Lung microvascular endothelial cell (primary cell): ENCODE measurements at places on chromosomes 13 and 19.

GRCh38 chr19:2089001-2089711 lies 7.0 kb downstream of the MOB3A start:
- peak; percentile 81 for DNase-seq

- DNase-seq: no peak
Measured at GRCh38 chr19:33927789-33928457, 131.3 kb downstream of the KCTD15 start.

GRCh38 chr13:20353973-20354372 lies 121.9 kb upstream of the GJB6 start:
- no peak for DNase-seq

DNA sequence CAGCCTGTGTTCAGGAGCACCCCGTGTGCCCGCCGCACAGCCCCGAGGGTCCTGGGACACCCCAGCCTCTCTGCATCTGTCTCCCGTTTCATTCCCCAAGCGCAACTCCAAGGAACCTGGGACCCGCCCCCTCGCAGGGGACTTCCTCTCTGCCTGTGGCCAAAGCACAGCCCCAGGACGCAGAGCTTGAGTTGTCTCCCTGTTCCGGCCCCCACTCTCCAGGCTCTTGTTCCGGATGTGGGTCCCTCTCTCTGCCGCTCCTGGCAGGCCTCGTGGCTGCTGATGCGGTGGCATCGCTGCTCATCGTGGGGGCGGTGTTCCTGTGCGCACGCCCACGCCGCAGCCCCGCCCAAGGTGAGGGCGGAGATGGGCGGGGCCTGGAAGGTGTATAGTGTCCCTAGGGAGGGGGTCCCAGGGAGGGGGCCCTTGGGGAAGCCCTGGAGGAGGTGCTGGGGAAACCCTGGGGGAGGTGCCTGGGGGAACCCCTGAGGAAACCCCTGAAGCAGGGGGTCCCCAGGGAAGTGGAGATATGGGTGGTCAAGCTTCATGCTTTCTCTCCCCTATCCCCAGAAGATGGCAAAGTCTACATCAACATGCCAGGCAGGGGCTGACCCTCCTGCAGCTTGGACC lies 1.3 kb downstream of the HCST start:
- DNase-seq: no peak

DNA sequence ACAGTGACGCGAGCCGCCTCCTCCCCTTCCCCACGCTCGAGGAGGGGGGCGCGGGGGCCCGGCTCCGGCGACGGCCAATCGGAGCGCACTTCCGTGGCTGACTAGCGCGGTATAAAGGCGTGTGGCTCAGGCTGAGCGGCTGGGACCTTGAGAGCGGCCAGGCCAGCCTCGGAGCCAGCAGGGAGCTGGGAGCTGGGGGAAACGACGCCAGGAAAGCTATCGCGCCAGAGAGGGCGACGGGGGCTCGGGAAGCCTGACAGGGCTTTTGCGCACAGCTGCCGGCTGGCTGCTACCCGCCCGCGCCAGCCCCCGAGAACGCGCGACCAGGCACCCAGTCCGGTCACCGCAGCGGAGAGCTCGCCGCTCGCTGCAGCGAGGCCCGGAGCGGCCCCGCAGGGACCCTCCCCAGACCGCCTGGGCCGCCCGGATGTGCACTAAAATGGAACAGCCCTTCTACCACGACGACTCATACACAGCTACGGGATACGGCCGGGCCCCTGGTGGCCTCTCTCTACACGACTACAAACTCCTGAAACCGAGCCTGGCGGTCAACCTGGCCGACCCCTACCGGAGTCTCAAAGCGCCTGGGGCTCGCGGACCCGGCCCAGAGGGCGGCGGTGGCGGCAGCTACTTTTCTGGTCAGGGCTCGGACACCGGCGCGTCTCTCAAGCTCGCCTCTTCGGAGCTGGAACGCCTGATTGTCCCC lies at the start of gene JUNB:
TSS of gene JUNB (plus strand) at position 142 of the 706 bp plus-strand sequence. CDS start at position 428, 286 bp downstream.
- DNase-seq: peak; percentile 98

DNA sequence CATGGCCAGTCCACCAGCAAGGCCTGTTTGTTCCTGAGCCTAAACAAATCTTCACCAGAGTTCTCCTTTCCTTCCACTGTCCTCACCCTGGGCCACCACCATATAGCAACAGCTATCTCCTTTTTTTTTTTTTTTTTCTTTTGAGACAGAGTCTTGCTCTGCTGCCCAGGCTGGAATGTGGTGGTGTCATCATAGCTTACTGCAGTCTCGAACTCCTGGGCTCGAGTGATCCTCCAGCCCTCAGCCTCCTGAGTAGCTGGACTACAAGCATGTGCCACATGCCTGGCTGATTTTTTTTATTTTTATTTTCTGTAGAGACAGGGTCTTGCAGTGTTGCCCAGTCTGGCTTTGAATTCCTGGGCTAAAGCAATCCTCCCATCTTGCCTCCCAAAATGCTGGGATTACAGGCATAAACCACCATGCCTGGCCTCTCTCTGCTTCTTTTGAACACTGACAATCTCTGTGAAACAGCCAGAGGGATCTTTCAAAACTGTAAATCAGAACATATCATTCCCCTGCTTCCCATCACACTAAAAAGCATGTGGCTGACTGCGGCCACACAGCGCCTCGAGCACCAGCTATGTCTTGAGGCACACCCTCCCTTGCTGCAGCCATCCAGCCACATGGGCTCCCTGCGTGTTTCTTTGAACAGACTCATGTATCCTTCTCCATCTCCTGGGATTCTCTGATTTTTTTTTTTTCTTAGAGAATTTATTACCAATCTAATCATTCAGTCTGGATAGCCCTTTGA lies 110.6 kb downstream of the SIPA1L3 start:
- no peak for DNase-seq

GRCh38 chr13:48492470-48493065 lies 40.3 kb downstream of the RCBTB2 start:
- peak; percentile 74 for DNase-seq

- DNase-seq: peak; percentile 82
Measured at GRCh38 chr19:47157431-47158321, 27.0 kb downstream of the SAE1 start.

- DNase-seq: no peak
Measured at GRCh38 chr13:76285463-76285862, 600.7 kb downstream of the KCTD12 start.

DNA sequence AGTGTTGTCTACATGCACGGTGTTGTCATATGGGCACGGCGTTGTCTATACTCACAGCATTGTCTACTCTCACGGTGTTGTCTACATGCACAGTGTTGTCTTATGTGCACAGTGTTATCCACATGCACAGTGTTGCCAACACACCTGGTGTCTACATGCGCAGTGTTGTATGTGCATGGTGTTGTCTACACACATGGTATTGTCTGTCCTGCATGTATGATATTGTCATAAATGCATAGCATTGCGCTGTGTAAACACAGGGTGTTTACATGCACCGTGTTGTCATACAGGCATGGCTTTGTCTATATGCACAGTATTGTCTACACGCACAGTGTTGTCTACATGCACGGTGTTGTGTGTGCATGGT lies 6.8 kb downstream of the ADPRHL1 start:
- DNase-seq: no peak

- DNase-seq: no peak
Measured at GRCh38 chr13:90201202-90201601, 1146.3 kb upstream of the MIR17HG start.

DNA sequence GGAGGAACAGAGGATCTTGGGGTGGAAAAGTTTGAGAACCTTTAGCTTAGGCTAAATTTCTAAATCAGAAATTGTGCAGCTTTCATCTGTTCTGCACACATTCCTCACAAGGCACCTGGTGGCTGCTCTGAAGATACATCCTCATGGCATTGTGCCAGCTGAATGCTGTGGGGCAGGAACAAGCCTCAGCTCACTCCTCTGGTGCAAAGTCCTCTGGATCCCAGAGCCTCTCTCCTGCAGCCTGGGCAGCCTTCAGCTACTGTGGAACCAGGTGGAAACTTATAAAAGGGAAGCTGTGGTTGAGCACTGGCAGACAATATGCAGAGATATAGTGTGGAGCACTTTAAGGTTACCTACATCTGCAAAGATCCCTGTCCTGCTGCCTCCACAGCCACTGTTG lies 72.3 kb downstream of the KCTD12 start:
- DNase-seq: no peak

DNA sequence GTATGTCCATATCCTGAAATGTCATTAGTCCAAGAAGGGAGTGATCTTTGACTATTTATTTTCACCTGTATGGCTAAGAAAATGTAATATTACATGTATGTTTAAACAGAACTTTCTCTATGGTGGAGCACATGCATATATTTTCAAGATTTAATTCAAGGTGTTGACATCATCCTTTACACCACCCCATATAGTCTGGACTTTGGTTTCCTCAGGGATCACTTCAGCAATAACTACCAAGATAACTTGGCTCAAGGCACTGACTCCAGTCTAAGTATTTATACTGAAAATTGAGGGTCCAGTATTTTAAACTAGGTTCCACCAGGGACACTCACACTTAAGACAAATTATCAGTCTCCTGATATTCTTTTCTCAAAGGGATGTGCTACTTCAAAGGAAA lies 660.6 kb downstream of the EFNB2 start:
- DNase-seq: no peak

DNA sequence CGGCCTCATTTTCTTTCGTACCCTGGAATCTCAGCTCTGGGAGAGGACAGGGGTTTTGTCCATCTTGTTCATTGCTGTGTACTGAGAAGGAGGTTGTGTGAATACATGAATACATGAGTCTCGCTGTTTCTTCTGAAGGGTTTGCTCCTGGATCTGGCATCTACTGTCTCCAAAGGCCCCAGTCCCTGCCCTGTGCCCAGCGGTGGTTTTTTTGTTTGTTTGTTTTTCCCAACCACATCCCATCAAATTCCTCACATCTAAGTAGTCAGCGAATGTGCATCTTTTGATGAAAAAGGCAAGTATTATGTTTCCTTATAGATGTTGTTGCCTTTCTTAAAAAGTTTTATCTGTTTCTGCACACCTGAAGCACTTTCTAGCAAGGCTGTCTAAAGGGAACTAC lies 12.5 kb downstream of the DCAF15 start:
- no peak for DNase-seq

- DNase-seq: no peak
Measured at GRCh38 chr19:38736413-38737280, 7.6 kb downstream of the CAPN12 start.

DNA sequence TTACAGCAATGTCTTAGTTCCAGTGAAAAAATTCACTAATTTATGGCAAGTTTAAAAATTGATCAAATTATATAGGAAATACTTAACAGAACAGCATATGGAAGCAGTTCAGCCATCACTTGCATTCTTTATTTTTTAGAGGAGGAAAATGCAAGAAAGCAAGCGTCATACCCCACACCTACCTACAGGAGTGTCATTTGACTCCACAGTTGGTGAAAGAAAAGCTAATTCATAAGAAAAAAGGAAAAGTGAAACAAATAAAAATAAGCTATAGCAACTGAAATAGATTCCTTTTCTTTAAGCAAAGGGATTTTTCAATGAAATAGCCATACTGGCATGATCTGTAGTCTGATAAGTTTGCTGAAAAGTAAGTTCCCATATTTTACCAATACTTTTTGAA lies 111.0 kb downstream of the DOCK9 start:
- DNase-seq: no peak

DNA sequence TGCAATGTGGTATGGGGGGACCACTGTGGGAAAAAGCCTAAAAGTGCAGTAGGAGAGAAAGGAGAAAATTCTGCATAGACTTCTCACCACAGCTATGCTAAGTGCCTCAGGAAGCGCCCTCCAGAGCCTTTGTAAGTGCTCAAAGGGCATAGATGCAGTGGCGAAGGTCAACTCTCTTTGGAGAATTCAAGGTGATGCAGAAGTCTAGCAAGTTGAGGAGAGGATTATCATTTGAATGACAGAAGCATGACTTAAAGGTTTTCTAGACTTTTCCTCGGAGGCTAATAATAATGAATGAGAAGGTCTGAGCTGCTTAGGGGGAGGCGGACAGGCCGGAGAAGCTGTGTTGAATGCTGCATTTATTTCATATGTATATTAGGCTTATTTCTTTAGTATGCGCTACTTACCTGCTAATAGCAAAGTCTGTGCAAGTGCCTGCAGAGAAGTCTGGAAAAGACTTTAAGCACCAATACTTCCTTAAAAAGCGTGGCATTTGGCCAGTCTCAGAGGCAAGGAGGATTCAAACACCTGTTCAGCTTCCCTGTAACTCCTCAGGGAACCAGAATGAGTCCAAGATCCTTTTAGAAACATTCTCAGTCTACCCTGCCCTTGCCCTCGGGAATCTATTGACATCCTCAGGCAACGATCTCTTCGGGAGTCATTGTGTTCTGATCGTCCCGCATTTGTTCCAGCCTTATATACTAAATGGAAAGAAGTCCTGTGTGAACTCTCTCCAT lies 56.2 kb downstream of the FLT1 start:
- DNase-seq: no peak

DNA sequence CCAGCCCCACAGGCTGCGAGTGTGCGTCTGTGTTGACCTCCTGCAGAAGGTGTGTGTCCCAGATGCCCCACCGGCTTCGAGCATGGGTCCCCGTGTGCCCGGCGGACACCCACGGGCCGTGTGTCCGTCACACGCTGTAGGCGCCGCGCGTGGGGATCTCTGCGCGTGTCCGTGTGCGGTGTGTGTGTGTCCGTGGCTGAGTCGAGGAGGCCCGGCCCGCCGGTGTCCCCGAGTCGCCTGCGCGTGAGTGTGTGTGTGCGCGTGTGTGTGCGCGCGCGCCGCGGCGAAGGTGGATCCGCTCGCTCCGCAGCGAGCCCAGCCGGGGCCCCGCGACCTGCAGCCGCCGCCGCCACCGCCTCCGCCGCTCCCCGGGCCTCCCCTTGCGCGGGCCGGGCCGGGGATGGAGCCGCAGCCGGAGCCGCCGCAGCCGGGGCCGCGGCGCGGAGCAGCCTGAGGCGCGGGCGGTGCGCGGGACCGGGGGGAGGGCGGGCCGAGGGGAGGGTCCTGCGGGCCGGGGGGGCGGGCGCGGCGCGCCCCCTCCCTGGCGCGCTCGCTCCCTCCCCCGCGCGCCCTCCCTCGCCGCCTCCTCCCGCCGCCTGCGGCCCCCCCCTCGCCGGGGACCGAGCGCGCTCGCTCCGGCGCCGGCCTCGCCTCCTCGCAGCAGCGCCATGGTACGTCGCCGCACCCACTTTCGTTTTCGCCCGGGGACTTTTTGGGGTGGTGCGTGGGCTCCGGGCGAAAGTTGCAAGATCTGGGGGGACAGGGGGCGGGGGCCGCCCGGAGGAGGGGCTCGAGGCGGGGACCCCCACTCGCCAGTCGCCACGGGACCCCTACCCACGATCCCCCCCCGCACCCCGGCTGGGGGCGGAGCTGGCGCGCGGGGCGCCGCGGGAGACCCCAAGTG lies 7.1 kb upstream of the NFIC start:
- peak; percentile 80 for DNase-seq

DNA sequence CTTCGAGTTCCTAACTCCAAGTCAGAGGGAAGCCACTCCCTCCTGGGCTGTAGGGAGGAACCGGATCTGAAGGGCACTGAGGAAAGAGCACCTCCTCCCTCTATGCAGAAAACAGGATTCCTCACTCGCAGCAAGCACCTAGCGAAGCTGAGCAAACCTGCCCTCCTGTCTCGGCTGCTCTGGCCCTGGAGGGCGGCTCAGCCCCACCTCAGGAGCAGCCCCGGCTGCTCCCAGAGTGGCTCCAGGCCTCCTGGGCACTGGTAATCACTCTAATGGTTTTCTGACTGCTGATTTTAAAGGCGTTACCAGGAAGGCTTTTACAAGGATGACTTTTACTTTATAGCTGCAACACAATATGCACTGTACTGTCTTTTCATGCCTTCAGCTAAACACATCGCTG lies 312.5 kb downstream of the TEX29 start:
- DNase-seq: no peak

GRCh38 chr19:33556261-33556660 lies 34.7 kb upstream of the PEPD start:
- DNase-seq: no peak
